ENCODE measurements at places on chromosomes 6 and 20. TPM values are rescaled to one million over a fixed set of nuclear protein-coding genes. Genes with fewer than 3 reads are reported as not detected.

MCCD1 gene
- not detected for polyA plus RNA-seq

ESR1 gene
- polyA plus RNA-seq, result 0.02 TPM

SLC25A27 gene
- polyA plus RNA-seq, result 0.25 TPM

PRL gene
- not detected for polyA plus RNA-seq

VGLL2 gene
- not detected for polyA plus RNA-seq

VSX1 gene
- polyA plus RNA-seq, result not detected

ALDH5A1 gene
- polyA plus RNA-seq, result 0.35 TPM

RSPH4A gene
- polyA plus RNA-seq, result 0.09 TPM

SHLD1 gene
- polyA plus RNA-seq, result 3.5 TPM

ENPP5 gene
- not detected for polyA plus RNA-seq

DNAH8 gene
- polyA plus RNA-seq, result not detected

GRCh38 chr6:108635505-108636226, 74.9 kb downstream of the FOXO3 start:
- no peak for DNase-seq

DNA sequence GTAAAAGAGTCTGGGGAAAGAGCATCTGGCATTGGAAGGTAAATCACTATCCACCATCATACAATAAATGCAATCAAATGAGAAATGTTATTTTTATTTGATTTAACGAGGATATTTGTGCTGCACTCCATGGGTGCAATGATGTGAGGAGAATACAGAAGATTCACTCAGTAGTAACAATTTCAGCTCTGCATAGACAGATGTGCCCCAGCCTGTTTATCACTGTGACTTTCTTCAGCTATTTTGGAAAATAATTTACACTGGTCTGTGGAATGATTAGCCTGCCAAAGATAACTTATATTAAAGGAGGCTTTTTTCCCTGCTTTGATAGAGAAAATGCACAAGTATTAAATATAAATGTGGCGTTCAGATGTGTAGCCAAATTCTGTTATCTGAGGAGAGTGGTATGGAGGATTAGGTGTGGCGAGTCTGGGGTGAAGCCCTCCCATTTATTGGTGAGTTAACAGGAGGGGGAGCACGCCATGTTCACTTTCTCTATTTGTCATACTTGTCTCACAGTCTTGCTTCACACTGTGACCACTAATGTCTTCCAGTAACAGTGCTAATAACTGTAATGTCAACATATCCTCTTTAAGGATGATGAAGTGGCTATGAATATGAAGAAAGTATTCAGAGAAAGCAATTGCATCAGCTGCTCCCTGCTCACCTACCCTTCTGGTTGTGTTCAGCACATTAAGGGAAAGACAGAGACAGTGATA, 645.6 kb downstream of the MMUT start:
- no peak for DNase-seq

DNA sequence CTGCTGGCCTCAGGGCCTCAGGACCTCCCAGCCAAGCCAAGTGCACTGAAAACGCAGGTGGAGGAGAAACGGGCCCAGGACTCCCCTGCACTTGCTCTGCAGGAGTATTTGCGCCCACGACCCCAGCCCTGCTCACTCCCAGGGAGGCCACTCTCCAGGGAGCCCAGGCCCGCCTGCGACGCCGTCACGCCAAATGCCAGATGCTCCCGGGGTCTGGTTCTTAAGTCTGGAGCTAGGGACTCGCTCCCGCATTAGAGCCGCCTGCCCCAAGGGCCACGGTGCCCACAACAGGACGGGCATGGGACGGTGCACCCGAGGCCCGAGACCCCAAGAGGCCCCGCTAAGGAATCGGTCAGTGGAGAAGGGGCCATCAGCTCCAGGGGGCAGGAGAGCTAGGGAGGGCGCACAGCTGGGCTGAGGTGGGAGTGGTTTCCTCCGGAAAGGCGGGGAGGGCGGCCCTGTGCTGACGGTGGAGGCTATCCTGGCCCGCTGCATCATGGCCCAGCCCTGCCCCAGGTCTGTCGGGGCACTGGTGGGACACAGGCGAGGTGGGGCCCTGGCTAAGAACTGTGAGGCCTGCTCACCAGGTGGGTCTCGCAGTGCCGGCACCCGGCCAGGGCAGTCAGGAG, 44.1 kb upstream of the CHRNA4 start:
- no peak for DNase-seq

DNA sequence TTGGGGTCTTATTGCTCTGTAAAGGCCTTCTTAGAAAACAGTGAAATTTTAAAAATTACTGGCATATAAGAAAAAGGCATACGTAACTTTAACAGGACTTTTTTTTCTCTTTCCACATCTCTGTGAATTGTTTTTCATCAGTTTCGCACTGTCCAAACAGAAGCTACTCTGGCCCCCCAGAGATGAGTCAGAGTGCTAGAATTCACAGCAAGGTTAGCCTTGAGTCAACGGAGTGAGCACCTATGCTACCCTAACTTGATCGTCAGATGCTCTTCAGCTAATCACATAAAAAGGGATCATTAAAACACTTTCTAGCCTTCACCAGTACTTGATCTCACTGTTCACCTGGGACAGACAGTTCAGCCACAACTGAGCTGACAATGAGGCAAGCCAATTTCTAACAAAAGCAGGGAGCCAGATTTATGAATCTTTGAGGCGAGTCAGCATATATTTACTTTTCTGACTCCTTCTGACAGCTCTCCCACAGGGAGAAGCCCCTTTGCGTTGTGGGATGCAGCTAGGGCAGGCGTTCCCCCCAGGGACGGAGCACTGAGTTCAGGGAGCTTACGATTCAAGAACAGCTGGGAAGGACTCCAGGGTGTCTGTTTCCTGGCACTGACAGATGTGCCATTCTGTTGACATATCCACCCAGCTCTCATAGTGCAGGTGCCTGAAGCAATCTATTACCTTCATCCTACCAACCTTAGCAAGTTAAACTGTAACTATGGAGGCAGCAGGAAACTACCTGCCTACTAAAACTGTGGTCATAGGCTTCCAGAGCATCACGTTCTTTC, 46.4 kb upstream of the SPDEF start:
- DNase-seq, result no peak

DNA sequence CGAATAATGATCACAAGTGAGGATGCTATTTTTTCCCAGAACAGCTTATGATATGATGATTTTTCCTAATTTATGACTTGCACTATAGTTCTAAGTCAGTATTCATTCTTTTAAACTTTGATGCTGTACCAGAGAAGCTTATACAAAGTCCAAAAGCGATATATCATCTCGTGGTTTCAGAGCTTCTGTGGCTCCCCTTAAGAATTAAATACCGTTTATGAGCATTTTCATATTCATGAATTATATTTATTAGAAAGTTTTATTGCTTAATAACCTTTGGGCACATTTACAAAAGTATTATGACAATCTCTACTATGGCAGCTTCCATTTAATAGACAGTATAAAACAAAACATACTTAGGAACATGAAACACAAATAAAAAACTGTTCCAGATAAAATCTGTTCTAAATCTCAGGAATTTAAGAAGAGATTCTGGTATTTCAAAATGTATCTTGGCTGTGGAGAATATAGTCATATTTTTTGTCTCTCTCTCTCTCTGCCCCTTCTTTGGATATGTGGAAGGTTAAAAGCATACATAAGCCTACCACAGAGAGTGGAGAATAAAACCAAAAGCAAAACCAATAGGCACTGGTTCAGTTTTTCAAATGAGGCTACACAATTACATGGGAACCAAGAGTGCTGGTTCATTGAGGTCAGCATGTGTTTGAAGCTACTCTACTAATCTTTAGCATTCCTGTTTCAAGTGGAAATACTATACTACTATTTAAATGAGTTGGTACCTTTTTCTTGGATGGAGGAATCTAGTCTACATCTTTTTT, 884.5 kb upstream of the GJE1 start:
- DNase-seq, result no peak

DNA sequence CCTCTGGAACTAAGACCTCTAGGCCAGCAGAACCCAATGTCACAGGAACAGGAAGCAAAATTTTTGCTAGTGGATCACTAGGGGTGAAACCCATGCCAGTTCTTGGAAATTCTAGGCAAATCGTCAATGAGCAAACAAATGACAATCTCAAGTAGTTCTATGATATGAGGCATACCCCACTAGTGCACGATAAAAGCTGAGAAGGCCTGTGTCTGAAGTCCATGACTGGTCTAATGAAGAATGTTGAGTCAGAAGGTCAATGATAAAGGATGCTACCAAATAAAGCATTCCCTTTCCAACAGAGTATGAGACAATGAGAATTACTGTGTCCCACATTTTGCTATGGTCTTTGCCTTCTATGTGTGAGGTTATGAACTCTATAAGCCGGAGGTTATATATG, 149.4 kb upstream of the NOX3 start:
- no peak for DNase-seq

DNA sequence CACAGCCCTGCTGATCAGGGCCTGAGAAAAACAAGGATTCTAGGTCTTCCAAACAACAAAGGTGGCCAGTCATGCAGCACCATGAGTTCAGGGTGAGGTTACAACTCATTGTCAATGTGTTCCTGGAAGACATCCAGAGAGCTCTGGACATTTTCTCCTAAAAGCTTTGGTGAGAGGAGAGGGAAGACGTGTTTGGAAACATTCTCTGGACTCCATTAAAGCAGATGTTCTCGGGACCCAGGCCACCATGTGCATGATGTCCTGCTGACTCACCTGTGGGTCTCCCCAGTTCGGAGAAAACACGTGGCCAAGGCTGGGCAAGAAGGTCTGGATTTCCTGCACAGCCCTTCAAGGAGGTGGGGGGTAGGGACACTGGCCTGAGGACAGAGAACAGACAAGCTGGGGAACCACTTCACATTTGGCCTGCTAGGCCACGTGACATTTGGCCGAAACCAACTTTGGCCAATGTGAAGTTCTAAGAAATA, 61.6 kb downstream of the KCNB1 start:
- no peak for DNase-seq

DNA sequence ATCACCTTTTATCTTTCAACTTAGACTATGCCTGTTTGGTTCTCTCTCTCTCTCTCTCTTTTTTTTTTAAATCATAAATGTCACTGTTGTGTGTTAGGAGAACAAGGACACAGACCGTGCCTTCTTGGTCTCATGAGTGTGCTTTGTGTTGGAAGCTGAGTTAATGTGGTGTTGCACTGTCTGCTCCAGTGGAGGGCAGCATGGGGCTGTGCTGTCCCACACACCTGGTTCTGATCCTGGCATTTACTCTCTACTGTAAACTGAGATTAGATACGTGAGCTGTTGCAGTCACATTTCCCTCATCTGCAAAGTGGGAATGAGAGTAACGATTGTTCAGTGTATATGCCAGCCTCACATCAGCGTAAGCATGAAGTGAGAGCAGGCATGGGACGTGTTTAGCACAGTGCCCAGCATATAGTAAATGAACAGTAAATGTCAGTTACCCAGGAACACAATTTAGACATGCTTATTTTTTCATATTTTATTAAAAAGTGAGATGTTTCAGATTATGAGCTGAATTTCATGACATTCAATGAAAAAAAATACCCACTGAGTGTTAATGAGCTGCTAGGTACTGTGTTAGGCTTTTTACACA, 161.1 kb downstream of the FARS2 start:
- peak; percentile 21 for DNase-seq

DNA sequence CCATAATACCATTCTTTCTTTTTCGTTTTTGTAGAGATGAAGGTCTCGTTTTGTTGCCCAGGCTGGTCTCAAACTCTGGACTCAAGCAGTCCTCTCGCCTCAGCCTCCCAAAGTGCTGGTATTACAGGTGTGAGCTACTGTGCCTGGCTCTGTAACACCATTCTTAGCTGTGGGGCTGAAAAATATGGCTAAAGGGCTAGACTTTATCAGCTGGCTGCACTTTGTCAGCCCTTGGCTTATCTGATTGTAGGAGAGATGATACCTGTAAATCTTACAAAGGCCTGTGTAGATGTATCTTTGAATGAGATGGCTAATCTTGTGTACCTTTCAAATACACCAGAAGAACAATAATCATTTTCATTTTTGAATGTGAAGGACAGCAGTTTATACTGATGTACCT, 55.2 kb downstream of the ZFAND3 start:
- no peak for DNase-seq

- no peak for DNase-seq
These were observed 22.2 kb downstream of the NHLRC1 start for GRCh38 chr6:18100296-18100695.

DNA sequence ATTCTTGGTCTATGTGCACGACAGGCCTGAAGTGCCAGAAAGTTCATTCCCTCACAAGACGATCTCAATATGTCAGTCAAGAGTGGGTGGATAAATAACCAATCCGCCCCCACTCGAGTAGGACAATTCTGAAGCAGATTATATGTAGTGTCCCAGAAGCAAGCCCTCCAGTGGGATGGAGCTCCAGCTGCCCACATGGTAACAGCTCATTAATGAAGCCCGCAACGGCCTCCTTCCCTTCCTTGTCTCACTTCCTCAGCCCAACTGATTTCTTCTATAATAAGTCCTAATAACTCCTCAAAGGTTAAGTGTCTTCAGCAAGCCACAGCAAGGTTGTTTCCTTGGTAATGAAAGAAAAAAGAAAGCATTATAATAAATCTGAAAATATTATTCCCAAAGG, 82.1 kb upstream of the F13A1 start:
- DNase-seq, result no peak

GRCh38 chr6:1657771-1658165, 48.1 kb downstream of the FOXC1 start:
- DNase-seq, result no peak

DNA sequence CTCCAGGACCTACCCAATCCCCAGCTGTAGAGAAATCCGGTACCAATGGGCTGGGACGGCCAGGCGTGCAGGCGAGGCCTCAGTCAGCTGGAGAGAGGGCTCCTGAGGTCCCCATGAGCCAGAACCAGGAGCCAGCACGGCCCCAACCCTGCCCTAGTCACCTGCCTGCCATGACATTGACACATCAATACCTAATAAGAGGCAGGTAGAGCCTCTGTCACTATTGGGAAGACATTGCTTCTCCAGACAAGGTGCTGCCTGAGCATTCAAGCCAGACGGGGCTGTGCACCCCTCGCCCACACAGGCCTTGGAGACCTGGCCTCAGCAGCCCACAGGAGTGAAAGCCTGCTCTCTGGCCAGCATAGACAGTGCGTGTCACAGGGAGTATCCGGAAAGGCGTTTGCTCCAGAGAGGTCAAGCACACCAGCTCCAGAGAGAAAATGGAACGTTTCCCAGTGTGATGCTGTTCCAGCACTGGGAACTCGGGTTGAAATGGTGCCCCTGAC, 3.5 kb downstream of the DLL1 start:
- no peak for DNase-seq

DNA sequence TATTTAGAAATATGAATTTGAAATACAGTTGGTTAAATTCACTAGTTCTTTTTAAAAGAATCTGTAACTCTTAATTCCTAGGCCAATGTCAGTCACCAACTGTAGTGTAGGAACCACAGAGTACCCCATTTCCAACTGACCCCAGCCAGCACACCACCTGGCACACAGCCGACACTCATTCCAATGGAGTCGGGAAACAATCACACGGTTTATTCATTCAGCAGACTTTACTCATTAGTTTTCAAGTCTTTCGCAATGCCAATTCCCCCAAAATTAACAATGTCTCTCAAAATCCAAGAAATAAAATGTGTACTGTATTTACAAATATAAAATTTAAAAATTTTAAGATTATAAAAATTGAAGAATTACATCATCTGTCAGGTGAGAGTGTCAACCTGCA, 13.5 kb downstream of the ARG1 start:
- no peak for DNase-seq

- no peak for DNase-seq
These were observed 141.4 kb downstream of the MMUT start for GRCh38 chr6:49321561-49322072.
